ENCODE measurements at places on chromosomes 4 and X.

DNA sequence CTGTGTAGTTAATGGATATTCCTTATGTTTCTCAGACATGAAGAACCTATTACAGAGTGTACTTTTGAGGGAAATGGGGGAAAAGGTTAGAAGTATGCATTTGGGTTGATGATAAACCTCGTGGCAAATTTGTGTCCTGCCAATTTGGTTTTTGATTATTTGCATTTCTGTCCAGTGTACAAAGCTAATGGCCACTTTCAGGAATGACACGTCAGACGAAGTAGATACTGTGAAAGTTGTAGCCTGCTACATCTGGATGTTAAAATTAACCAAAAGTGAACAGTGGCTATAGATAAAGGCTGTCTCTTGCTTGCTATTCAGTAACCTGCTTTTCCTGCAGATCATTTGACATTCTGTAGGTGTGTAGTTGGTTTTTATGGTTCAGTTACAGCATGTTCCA, 1.0 kb downstream of the PRDX4 start:
- DNase-seq = no peak

- DNase-seq = no peak
These were observed at the start of gene DCAF12L2 for GRCh38 chrX:126165721-126166461. TSS of gene DCAF12L2 (minus strand) at chrX:126166289. CDS start at chrX:126165924, 365 bp downstream.

GRCh38 chr4:152052451-152053057, 291.7 kb upstream of the GATB start:
- no peak for DNase-seq

GRCh38 chrX:23292988-23293651, 41.5 kb upstream of the PTCHD1 start:
- no peak for DNase-seq

DNA sequence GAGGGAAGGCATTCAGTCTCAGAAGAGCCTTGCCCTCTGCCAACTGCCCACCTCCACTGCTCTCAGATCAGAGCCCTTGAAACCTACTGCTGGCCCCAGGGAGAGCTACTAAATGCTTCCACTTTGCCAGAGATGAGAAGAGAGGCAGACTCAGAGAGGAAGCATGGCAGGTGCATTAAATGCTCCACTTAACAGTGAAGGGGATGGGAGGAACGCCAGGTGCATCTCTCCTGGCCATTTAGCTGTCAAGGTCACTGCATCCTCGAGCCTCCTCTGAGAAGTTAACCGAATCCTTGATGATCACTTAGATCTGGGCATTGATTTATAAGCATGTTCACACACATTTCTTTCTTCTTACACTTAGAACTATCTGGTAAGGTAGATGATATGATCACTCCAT, 15.0 kb downstream of the TRPC5 start:
- no peak for DNase-seq

GRCh38 chr4:83146841-83147240, 32.3 kb upstream of the PLAC8 start:
- no peak for DNase-seq

DNA sequence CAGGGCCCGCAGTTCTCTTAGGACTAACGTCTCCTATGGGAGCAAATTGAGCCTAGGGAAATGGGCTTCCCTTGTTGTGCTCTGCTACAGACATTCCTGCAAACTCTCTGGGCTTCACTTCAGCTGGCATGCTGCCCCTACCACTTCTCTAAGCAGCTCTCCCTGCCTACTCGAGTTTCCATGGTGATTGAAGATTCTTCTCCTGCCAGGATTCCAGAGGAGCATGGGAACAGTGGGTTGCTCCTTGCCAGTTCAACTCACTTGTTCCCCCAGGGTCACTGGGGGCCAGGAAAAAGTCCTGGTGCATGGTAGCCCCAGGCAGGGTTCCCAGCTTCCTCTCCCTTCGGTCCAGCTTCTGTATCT, 21.1 kb upstream of the WDR17 start:
- no peak for DNase-seq
